GM23248 (cell line): ENCODE measurements at places on chromosomes 1 and 21.

GRCh38 chr21:42983869-42984268 lies 9.5 kb downstream of the PKNOX1 start:
- H3K27me3 ChIP-seq, result no peaks in the 10 kb centered on the region
- DNase-seq, result no peak
- no peak overlapping the region for H3K27ac ChIP-seq
- H3K36me3 ChIP-seq, result no peaks in the 10 kb centered on the region; the same call in 1 of the 2 replicates
- no peak overlapping the region for H3K4me3 ChIP-seq

DNA sequence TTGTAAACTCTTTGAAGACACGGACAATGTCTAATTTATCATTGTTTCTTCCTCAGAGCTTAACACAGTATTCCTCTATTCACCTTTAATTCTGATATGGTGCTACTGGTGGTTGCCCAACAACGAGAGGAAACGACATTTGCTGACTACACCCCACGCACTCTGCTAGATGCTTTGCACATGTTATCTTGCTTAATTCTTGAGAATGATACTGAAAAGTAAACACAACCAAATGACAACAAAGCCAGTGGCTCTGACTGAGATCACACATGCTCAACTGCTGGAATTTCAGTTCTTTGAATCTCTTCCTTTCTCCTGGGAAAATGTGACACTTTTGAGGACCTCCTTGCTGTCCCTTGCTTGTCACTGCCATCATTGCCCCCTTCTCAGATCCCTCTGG lies 37.2 kb upstream of the DDAH1 start:
- peaks cover 15% of the 10 kb centered on the region for H3K36me3 ChIP-seq
- peak; percentile 67 for DNase-seq
- no peak overlapping the region for H3K4me3 ChIP-seq
- no peaks in the 10 kb centered on the region for H3K27me3 ChIP-seq
- H3K4me1 ChIP-seq, result peaks cover 55% of the 10 kb centered on the region
- H3K27ac ChIP-seq, result peak overlapping the region; percentile 44

GRCh38 chr1:27162090-27162489 lies 7.2 kb upstream of the SLC9A1 start:
- no peaks in the 10 kb centered on the region for H3K27me3 ChIP-seq
- H3K4me1 ChIP-seq, result peaks cover 10% of the 10 kb centered on the region
- no peak for DNase-seq
- H3K36me3 ChIP-seq, result no peaks in the 10 kb centered on the region
- H3K4me3 ChIP-seq, result no peak overlapping the region

GRCh38 chr1:235502601-235503402 lies 1.4 kb downstream of the B3GALNT2 start:
- H3K27ac ChIP-seq, result peak overlapping the region; percentile 98
- H3K27me3 ChIP-seq, result no peaks in the 10 kb centered on the region
- H3K36me3 ChIP-seq, result no peaks in the 10 kb centered on the region
- H3K4me3 ChIP-seq, result peak overlapping the region; percentile 88

- no peaks in the 10 kb centered on the region for H3K36me3 ChIP-seq
- no peaks in the 10 kb centered on the region for H3K4me1 ChIP-seq
- DNase-seq, result no peak
- no peak overlapping the region for H3K27ac ChIP-seq
Observed at GRCh38 chr1:20029178-20029912, 40.6 kb upstream of the PLA2G5 start.
